ENCODE measurements at places on chromosomes 16 and 17.
A peak's percentile ranks its signal among the peaks of the same experiment; 100 is the strongest.

GRCh38 chr17:47204722-47205418 lies 4.3 kb upstream of the MYL4 start:
- DNase-seq: no peak

GRCh38 chr16:75398333-75398732 lies 35.0 kb downstream of the CFDP1 start:
- no peak for DNase-seq

DNA sequence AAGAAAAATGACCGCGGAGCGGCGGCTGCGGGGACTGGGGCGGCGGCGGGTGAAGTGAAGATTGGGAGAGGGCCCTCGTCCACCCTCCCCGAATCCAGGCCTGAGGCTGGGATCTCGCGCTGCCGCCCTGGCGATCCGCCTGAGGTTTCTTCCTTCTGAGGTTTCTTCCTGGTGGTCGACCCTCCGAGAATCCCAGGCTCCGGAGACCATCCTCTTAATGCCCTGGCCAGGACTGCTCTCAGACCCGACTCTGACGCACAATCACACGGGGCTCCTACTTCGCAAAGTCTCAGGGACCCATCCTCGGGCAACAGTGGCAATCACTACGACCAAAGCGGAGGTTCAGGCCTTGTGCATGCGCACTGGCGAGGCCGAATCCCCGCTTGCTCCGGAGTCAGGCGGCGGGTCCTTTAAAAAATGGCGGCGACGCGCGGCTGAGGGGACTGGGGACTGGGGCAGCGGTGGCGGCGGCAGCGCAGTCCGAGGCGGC lies 18.0 kb upstream of the KCNJ18 start:
- no peak for DNase-seq

DNA sequence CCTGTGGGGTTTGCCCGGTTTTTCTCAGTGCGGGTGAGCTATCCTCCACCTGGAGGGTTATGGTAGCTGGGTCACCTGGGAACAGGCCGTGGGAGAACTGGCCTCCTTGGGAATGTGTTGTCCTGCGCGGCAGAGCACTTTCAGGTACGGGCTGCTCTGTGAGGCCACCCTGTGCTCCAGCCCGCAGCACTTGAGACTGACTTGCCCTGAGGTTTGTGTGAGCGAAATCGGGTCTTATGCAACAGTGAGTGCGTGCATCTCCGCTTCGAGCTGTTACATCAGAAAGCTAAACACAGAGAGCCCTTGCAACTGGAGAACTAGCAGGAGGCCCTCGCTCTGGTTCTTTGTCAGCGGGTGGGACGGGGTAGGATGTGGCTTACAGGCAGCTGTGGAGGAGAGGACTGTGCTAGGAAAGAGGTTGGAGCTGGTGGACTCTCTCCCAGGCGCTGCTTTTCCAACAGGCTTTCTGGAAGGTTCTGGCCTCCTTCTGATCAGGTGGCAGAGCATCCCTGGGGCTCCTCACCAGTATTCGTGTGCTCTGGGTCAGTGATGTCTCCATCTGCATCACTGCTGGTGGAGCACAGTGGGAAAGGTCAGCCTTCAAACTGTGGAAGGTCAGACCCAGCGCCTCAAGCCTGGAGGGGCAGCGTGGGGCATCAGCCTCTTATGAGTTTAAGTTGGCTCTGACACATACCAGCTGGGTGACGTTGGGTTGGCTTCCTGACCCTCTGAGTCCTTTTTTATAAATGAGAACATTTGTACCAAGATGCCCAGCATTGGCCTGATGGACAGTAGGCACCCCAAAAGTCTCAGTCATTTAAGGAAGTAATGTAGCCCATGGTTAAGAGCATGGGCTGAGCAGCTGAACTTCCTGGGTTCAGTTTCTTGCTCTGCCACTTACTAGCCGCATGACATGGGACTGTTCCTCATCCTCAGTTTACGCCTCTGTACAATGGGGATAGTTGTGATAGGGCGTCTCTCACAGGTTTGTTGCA lies 76.3 kb downstream of the KSR1 start:
- DNase-seq: no peak

DNA sequence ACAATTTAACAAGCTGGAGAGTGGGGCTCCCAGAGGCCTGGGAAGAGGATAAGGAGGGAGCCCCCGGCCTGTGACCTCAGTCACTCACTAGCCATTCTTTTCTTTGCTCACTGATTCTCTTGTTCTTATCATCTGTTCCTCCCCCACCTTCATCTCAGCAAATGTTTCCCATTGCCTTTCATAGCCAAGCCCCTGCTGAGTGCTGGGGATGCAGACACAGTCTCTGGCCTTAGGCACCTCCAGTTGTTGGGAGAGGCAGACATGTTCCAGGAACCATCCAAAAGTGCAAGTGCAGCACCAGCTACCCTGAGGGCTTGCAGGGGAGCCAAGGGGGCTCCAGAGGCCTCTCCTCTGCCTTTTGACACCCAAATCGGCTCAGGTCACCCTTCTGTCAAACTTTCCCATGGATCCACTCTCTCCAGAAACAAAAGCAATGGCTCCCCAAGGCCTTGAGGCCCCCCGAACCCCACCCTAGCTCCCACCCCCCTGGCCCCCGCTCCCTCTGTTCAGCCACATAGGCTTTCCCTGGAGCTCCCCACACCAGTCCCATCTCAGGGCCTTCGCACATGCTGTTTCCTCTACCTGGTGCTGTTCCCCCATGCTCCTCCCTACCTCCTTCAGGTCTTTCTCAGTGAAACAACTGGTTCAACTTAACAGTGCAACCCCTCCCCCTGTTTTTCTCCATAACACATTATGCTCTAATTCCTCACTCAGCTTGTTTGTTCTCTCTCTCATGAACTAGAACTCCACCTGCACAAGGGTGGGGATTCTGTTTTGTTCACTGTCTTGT lies 14.9 kb upstream of the KCNJ12 start:
- DNase-seq: no peak

DNA sequence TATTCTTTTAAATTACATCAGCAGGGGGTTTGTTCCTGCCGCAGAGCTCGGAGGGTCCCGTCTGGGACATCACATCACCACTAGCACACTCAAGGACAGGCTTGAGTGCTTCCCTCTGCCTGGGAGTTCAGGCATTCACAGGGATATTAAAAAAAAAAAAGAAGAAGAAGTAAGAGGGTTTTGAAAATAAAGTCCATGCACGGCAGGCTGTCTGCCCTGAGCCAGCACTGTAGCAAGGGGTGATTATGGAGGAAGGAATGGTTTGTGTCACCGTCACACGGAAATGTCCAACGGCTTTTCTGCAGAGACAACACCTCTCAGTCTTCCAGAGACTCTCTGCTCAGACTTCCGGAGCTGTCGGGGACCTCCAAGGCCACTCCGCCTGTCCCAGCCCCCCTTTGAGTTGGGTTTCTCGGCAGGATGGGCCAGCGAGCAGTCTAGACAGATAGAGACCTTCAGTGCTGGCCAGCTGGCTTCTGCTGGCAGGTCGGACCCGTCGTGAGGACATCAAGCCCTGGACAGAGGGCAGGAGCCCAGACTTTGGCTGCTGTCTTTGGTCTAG lies 33.6 kb downstream of the MEOX1 start:
- DNase-seq: no peak

DNA sequence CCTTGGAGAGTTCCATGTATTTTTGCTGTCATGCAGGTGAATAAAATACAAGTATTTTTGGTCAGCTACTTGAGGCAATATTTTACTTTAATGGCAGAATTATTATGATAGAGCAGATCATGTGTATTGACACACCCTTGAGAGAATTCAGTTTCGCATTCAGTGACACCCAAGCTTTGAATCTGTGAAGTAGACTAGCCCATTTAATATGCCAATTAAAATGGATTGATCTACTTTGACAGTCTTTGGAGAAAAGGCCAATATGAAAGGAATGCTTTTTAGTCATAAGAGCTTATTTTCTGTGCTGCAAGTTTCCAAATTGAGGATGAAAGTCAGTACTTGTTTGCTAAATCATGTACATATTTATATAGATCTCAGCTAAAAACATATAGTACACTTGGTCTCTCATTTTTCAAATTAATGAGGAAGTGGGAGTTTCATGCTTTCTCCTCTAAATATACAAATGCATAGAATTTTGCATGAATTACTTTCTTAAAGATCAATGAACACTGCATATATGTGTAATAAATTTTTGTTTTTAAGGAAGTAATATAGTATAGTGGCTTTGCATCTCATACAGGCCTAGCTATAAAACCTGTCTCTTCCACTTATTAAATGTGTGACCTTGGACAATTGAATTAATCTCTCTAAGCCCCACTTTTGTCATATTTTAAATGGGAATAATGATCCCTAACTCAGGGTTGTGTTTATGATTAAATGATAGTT lies 161.5 kb downstream of the PHKB start:
- no peak for DNase-seq

DNA sequence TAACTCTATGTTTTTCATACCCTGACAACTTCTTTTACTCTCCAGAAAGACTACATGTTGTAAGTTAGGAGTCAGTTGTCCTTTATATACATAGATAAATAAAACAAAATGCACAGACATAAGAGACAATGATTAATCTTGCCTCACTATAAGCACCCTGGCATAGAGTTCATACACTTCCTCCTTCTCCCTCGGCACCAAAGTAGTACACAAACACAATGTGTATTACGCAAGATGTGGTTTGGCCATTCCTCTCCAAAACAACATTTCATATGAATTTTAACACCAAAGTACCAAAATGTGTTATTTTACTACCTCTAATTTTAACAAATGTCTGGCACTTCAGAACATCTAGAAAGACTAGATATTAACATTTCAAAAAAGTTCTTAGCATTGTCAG lies 17.2 kb upstream of the SLFN11 start:
- no peak for DNase-seq

- no peak for DNase-seq
Measured at GRCh38 chr16:75780669-75781068, 54.4 kb upstream of the CPHXL start.

GRCh38 chr17:77802333-77802615 lies 156.2 kb upstream of the TNRC6C start:
- no peak for DNase-seq

DNA sequence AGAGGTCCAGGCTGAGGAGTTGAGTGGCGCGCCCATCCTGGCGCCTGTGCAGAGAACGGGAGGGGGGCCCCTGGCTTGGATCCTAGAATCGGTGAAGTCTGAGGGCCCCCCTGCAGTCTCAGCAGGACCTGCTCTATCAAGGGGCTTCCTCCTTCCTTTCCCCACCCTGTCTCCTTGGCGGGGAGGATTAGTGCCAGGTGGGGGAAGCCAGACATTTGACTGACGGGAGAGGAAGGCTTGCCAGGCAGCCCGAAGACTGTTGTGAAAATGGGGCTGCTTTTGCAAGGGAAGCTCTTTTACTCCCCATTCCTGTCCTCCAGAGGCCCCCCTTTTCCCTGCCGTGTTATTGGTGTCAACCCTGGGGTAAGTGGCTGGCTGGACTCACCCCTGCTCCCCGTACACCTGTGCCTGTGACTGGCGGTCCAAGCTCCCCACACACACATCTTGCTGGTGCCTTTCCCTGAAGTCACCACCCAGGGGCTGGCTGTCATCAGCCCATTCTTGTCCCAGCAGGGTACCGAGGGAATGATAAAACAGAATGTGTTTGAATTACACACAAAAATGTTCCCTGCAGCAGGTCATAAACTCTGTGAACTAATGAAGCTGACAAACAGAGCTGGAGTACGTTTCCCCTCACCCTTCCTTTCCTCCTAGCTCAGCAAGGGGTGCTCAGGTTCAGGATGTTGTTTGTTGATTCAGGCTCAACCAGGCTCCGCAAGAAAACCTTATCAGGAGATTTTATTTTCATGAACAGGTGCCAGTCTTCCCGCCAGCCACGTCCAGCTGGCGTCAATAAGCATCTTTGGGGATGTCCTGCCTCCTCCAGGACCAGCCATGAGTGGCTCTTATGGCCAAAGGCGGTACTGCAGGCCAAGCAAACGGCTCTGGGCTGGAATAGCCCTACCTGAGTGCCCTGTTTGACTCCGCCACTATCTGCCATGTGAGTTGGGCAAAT lies 4.4 kb upstream of the ARMC7 start:
- peak; percentile 22 for DNase-seq

- DNase-seq: no peak
Measured at GRCh38 chr17:7711051-7711755, 6.2 kb downstream of the EFNB3 start.

DNA sequence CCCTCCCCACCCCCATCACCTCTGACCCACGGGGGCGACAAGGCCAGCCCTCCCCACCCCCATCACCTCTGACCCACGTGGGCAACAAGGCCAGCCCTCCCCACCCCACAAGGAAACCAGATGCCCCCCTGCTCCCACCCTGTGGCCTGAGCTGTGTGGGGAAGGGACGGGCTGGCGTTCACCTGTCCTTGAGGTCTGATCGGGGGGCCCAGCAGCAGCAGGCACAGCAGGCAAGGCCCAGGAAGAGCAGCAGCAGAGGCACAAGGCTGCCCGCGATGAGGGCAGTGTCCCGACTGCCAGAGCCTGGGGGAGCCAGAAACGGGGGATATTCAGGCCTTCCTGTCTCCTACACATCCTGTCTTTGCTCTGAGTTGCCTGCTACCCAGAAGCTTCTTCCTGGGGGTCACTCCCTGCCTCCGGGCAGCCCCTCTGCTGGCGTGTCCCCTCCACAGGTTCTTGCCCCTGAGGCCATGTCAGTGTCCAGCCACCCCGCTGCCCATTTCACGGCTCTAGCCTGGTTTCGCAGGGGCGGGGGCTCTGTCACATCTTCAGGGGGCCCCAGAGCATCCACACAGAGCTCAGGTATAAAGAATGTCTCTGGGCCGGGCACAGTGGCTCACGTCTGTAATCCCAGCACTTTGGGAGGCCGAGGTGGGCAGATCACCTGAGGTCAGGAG lies 6.8 kb downstream of the SCARF1 start:
- DNase-seq: no peak

GRCh38 chr16:18943414-18943813 lies 17.2 kb upstream of the SMG1 start:
- DNase-seq: no peak

GRCh38 chr16:14098081-14098480 lies 27.0 kb downstream of the MRTFB start:
- no peak for DNase-seq

DNA sequence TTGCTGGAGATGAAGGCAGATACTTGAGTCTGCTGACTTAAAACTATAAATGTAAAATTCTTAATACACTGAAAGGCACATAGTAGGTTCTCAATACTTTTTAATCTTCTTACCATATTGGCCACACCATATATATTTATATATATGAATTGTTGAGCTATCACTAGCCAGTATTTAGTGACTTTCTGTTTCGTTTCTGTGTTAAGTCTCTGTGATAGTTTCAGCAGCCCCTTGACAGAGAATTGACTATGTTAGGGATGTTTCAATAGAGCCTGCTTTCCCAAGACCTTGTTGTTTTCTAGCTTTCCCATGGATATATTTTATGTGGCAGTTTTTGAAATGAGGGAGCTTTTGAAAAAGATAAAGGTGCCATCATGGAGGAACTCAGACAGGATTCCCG lies 206.5 kb upstream of the GOT2 start:
- no peak for DNase-seq

- no peak for DNase-seq
Measured at GRCh38 chr16:74936902-74937560, 47.9 kb downstream of the WDR59 start.

Measured in stimulated activated CD4-positive, alpha-beta T cell treated with anti-CD3 and anti-CD28 coated beads, TNF-alpha, amount 100 ng/mL, for 24 hours (primary cell).